ENCODE measurements at places on chromosomes 2 and 18.

GRCh38 chr2:177419274-177419673, 26.7 kb downstream of the AGPS start:
- no peak for DNase-seq

DNA sequence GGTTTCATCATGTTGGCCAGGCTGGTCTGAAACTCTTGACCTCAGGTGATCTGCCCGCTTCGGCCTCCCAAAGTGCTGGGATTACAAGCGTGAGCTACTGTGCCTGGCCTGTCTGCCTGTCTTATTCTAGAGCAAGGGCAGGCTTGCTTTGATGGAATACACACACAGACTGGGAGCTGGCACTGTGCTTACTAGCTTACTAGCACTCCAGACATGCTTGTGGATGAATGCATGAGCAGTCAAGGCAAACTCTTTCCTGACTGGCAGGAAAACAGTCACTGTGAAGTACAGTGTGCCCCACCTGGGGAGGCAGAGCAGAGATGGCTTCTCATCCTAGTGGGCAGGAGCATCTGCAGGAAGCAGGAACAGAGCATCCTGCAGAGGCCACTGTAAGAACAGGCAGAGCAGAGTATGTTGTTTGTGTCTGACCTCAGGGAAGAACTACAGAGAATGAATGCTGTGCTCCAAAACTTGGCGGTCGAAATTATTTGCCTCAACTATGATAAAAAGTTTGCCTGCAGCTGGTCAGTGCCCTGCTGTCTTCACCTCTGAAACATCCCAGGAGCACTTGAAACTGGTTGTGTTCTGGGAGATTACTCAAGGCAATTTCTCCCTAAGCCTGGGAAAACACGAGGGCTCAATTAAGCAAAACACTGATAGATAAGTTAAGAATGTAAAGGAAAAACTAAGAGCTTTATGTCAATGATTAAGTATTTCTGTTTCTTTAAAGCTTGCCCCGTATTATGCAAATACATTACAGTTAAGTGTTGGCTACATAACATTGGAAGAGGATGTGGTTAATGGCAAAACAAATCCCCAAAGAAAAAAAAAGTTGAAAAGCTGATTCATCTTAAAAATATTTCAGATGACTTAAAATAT, 102.4 kb downstream of the VAPA start:
- DNase-seq, result no peak

- DNase-seq, result peak; percentile 51
These were observed 67.8 kb downstream of the NXPH2 start for GRCh38 chr2:138712212-138712979.

- no peak for DNase-seq
These were observed 4.4 kb downstream of the FHOD3 start for GRCh38 chr18:36301884-36302283.

DNA sequence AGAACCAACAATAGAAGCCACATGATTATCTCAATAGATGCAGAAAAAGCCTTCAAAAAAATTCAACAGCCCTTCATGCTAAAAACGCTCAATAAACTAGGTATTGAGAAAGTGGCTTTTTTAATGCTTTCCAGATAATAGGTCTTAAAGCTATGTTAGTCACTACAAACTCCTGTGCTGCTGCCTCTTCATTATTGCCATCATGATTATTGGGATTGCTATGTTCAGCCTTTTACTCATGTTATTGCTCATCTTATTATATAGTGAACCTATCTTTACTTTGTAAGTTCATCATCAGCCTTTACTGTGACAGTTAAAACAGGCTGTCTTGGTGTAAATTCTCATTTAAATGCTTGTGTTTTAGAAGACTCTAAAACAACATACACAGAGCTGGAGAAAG, 1557.2 kb upstream of the ZEB2 start:
- DNase-seq, result no peak

DNA sequence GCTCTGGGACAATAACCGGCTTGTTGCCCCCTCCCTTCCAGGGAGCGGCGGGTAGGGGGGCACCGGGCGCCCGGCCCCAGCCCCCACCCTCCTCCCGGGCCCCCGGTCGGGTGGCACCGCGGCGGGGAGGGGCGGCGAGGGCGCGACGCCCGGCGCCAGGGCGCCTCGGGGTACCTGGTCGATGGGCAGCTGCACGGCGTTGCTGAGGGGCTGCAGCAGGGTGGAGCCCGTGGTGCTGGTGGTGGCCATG, 193 bp downstream of the MBOAT2 start:
- DNase-seq, result no peak

- DNase-seq, result peak; percentile 38
These were observed 18.8 kb downstream of the COX7A2L start for GRCh38 chr2:42342061-42342794.

GRCh38 chr2:224657349-224657748, 58.8 kb downstream of the CCDC195 start:
- no peak for DNase-seq

GRCh38 chr2:51028829-51029228, 3.1 kb downstream of the NRXN1 start:
- DNase-seq, result no peak

GRCh38 chr18:27546991-27547390, 361.9 kb upstream of the CHST9 start:
- no peak for DNase-seq

- DNase-seq, result no peak
These were observed 214.8 kb downstream of the MC4R start for GRCh38 chr18:60157810-60158209.

DNA sequence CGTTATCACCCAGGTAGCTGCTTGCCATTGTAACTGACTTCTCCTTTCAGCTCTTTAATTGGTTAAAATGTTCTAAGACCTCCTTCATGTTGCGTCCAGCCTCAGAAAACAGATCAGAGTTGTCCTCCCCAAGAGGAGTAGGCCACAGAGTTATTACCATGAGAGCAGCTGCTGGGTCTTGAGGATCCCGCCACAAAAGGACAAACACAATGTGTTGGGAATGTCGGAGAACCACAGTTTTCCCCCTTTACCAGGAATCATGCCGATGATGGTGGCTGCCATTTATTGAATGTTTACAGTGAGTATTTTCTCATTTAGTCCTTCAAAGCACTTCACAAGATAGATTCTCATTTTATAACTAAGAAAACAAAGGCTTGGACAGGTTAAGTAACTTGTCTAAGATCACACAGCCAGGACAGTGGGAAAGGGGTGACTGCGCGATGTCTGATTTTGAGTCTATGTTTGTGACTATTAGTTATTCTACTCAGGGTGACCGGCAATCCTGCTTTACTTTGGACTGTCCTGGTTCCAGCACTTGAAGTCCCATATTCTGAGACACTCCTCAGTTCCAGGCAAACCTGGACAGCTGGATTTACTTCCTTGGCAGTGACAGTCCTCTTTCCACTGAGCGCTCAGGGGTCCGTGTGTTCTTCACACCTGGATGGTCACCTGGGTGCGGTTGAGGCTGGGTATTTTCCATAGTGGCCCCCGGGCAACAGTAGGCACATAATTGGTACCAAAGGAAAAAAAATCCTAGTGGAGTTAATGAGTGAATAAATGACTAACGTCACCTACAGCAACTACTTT, 93.6 kb downstream of the LIPG start:
- DNase-seq, result no peak

GRCh38 chr2:56287508-56287907, 103.7 kb downstream of the CCDC85A start:
- DNase-seq, result no peak

GRCh38 chr2:75729861-75730260, 19.1 kb upstream of the GCFC2 start:
- no peak for DNase-seq

DNA sequence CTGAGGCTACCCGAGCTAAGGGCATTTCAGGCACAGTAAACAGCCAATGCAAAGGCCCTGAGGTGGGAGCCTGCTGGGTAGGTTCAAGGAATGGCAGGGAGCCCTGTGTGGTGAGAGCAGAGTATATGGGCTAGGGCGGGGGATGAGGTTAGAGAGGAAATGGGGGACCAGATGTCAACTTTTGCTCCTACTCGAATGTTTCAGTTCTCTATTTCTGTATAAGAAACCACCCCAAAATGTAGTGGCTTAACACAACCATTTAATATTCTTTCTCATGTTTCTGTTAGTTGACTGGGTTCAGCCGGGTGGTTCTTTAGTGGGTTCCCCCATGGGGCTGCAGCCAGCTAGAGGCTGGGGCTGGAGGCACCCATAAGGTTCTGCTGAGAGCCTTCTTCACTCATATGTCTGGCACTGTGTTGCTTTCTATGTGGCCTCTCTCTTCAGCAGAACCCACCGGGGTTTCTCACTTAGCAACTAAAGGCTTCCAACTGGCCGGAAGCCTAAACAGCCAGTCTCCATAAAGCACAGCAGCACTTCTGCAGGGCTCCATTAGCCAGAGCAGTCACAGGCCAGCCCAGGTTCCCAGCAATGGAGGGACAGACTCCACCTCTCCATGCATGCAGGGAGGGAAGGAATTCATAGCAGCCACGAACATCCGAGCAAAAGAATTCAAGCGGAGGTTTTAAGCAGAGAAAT, 5.6 kb upstream of the ATOH8 start:
- DNase-seq, result peak; percentile 69

DNA sequence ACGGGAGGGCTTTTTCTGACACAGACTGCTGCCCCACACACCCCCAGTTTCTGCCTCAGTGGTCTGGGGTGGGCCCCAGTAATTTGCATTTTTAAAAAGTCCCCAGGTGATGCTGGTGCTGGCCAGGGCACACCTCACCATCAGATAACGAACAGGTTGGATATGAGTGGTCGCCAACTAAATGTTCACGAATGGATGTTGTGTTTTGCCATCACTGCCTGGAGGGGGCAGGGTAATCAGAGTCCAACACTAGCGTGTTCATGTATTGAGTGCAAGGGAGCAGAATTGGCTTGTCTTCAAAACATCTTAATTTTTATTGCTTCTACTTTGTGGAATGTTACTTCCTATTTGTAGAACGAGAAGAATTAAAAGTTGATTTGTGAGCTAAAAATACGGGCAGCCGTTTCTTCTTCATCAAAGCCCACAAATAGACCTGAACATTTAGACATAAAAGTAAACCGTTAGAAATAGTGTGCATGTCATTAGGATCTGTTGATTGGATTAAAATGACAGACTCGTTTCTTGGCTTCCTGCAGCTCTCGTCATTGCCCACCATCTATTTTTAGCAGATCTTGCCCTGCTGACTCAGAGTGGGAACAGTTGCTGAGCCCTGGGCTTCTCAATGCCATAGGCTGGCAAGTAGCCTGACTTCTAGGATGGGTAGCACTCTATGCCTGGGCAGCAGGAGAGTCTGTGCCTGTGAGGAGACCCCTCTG, 45.2 kb downstream of the NCK2 start:
- peak; percentile 49 for DNase-seq

DNA sequence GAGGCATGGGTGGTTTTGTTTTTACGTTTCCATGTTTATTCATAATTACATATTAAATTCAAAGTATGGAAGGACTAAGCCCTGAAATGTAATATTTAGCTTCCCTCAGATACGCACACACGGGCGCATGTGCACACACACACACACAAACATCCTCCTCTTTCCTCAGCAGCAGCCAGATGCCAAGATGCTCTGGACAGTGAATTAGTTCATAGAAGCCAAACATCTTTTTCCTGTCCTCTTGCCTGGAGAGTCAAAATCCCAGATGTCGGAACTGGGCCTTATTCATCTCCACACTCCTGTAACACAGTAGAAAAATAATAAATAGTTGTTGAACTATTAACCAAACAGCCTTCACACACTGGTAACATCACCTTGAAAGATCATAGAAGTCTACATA, 273.1 kb downstream of the SP3 start:
- no peak for DNase-seq

DNA sequence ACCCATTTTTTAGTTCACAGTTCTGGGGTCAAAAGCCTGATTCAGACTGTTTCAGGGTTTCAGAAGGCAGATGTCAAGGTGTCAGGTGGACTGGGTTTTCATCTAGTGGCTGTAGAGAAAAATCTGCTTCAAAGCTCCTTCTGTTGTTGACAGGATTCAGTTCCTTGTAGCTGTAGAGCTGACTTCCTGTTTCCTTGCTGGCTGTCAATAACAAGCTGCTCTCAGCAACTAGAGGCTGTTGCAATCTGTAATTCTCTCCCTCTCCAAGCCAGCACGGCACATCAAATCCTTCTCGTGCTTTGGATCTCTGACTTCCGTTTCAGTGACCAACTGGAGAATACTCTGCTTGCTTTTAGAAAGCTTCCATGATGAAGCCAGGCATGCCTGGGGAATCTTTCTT, 179.4 kb downstream of the DOK6 start:
- no peak for DNase-seq

GRCh38 chr18:57523171-57523956, 63.1 kb downstream of the FECH start:
- peak; percentile 36 for DNase-seq

DNA sequence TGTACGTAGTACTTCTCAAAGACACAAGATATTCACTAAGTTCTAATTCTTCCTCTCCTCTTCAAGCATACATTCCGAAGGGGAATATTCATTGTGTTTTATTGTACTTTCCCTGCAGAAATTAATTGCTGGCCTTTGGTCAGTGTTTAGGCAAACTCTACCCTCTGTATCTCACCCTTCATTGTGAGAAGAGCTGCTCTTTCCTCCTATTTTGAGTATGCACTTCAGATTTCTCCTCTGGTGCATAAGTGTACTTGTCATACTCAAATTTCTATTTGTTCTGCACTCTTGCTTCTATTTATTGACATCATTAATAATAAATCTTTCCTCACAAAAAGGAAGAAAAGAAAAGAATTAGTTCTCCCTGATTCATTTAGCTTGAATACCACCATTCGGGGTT, 485.4 kb upstream of the SLC8A1 start:
- DNase-seq, result no peak

GRCh38 chr2:207091176-207091575, 74.6 kb downstream of the KLF7 start:
- DNase-seq, result no peak

- no peak for DNase-seq
These were observed 112.1 kb upstream of the LRATD1 start for GRCh38 chr2:14520385-14520945.

DNA sequence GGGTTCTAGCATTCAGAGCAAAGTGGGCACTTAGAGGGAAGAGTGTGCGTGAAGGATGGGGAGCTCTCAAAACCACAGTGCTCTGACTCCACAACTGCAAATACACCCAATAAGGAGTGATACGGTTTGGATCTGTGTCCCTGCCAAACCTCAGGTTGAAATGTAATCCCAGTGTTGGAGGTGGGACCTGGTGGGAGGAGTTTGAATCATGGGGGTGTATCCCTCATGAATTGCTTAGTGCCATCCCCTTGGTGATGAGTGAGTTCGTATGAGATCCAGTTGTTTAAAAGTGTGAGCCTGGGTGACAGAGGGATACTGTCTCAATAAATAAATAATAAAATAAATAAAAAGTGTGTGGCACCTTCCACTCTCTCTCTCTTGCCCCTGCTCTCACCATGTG, 50.3 kb upstream of the CCDC85A start:
- DNase-seq, result no peak

- no peak for DNase-seq
These were observed 265.4 kb downstream of the HRH4 start for GRCh38 chr18:24725644-24726415.

DNA sequence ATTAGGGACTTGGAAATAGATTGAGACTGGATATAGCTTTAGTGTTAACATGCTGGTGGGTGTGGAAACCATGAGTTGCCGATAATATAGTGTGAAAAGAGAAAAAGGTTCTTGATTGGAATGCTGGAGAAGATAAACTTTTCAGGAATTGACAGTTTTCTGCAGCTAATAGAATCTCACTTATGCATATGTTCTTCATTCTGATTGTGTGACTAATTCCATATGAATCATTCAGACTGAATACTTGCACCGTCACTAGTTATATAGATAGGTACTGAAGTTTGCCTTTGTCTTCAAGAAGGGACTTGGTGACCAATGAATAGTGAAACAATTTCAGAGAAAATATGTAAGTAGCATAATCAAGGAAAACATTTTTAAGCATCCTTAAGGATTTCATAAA, 225.7 kb upstream of the FOSL2 start:
- DNase-seq, result no peak

- DNase-seq, result no peak
These were observed 16.5 kb upstream of the FAHD2A start for GRCh38 chr2:95386031-95386430.

Data from GM13976 (cell line).